ENCODE measurements at places on chromosomes 2 and 18. TPM values are rescaled to one million over a fixed set of nuclear protein-coding genes. Genes with fewer than 3 reads are reported as not detected.

ABHD1 gene
- total RNA-seq, result 0.46 TPM

- peak; percentile 22 for DNase-seq
These were observed 58.1 kb downstream of the MAP3K19 start for GRCh38 chr2:134988994-134989605.

DNA sequence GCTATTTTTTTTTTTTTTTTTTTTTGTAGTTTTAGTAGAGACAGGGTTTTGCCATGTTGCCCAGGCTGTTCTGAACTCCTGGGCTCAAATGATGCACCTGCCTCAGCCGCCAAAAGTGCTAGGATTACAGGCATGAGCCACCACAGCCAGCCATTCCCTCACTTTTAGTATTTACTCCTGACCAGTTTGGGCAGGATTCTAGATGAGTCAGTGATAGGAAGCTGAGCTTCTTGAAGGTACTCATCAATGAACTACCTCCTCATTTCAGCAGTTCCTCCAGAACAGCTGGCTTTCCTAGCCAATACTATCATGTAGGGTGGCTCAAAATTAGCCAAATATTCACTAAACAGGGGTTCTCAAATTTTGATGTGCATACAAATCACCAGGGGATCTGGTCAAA lies 57.2 kb downstream of the CYBRD1 start:
- no peak for DNase-seq

- DNase-seq, result no peak
These were observed 280.9 kb downstream of the ZNF385B start for GRCh38 chr2:179580378-179581146.

- no peak for DNase-seq
These were observed 135.2 kb downstream of the RNF144A start for GRCh38 chr2:7052404-7052803.

DNA sequence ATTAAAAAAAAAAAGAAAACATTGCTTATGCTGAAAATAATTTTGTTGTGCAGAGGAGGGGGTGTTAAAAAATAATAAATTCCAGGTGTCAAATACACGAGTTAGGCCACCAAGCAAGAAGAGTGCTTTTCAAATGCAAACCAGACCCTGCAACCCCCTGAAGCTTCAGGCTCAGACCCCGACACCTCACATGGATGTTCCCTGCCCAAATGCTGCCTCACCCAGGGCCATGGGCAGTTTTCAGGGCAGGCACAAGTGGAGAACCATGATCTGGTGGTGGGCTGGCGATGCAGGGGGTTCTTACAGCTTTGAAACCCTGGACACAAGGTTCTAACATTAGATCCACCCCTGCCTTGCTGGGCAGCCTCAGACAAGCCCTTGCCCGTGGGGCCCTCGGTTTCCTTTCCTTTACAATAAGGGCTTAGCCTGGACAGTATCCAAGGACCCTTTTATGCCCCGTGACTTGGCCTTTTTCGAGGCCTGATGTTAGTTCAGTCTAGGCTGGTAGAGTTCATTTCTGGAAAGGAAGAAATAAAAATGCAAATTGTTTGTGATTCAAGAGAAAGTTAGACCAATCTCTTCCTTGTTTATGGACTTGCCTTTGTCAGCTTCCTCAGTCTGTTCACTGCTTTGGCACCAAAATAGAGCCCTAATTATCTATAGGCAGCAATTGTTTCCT lies 168.7 kb downstream of the DDX1 start:
- DNase-seq, result no peak

DNA sequence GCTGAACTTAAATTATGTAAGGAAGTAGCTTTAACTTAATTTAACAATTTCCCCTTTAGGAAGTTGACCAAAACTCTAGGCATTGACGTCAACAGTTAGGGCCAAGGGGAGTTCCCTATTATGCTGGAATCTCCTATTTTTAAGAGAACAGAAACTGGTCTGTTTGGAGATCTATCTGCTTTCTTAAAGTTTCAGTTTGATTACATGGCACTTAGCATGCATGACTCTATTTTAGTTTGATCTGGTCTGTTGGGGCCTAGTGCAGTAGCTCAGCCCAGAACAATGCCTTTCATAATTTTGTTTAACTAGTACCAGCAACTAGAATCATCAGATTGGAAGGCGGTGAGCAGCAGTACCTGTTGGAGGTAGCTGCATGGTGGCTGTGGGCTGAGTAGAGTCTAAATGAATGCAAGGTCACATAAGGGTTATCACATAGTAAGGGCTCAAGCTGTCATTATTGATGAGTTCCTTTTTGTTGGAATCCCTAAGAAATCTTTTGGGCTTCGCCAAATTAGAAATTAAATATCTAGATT lies 60.5 kb upstream of the ZNG1B start:
- no peak for DNase-seq

STEAP3 gene
- total RNA-seq, result 44.8 TPM

DNA sequence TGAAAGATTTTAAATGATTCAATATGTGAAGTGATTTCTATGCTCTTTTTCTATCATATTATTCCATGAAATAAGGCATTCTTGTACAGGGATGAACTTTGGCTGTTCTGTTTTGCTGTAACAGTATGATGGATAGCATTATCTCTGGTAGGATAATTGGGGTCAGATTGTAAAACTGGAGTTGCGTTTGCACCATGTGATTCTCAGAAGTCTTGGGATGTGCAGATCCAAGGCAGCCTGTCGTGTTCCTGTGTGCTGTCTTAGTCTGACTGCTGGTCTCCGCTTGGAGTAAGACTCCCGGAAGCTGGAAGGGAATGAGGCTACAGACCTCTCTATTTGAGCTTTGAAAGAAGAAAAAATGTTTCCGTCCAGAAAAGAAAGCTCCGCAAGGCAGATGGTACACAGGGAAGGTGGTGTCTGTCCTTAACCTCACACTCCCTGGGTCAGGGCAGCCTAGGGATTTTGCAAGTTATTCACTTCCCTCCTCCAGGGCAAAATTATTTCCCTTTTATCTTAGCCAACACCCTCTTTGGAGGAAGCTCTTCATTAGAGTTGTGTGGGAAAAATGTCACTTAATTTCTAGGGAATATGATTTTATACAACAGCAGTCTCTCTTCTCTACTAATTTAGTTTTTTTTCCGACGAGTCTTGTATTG lies 250.6 kb downstream of the PTPRM start:
- no peak for DNase-seq

UGT1A4 gene
- total RNA-seq, result not detected

DNA sequence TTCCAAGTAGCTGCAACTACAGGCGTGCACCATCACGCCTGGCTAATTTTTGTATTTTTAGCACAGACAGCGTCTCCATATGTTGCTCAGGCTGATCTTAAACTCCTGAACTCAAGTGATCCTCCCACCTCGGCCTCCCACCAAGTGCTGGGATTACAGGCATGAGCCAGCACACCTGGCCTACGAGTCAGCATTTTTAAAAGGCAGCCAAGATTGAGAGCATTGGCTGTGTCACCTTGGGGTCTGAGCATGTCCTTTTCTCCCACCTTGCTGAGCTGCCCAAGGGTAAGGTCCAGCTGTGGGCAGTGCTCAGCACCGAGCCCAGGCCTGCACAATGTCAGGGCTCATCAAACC lies 142.8 kb upstream of the LMAN1 start:
- DNase-seq, result no peak
